ENCODE measurements at places on chromosomes 12 and 14.

GRCh38 chr12:11658791-11659190, 9.3 kb downstream of the ETV6 start:
- DNase-seq, result no peak

GRCh38 chr14:23051141-23052057, 5.9 kb downstream of the CDH24 start:
- DNase-seq, result no peak

DNA sequence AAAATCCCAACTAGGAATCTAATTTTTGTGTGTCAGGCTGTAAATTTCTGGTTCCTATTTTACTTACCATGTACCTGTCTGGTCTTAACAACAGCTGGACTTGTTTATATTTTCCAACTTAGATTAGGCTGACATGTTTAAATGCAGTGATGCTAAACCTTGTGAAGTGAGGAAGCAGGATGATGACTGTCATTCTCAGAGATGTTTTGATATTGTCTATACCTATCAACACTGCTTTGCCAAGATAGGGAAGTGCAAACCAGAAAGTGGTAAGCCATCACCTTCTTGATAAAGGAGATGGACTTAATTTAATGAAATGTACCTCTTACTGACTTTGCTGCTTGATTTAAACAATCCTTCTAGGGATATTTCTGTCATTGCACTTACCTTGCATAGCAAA, 2.1 kb downstream of the BICD1 start:
- no peak for DNase-seq

GRCh38 chr12:122974892-122975789, at the start of gene OGFOD2:
OGFOD2 (plus strand) TSS chr12:122975244; CDS start chr12:122975252, 8 bp downstream.
- peak; percentile 56 for DNase-seq

DNA sequence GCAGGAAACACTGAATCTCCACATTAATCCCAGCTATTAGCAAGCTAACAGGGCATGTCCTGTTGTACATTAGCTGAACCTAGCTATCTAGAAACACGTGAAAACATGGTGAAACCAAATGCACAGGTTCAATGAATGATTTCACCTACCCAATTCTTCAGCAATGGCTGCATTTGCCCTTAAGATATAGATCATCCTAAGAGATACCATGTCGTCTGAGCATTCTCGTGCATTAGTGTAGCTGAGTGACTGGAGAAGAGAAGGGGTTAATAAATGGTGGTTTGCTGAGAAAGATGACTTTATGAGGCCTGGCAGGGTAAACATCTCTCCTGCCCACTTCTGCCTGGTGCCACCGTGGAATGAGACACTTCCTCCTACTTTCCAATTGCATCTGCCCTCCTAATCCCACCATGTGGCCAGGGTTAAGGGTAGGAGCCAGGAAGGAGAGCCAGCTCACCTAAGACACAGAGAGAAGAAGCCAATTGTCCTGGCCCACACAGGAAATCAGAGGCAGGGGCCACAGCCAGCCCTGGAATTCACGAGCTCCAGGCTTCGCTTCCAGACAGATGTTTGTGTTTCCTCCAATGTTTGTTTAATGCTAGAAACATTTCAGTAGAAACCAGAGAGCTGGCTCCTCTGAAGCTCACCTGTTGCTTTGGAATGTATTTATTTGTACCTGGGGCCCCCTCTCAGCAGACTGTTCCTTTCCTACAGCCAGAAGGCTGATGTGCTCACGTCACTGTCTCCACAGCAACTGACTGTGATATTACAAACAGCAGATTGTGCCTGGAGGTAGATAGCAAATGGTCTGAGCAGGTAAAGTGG, 126.0 kb upstream of the PARP11 start:
- no peak for DNase-seq

GRCh38 chr12:16218234-16218633, 59.3 kb downstream of the SLC15A5 start:
- DNase-seq, result no peak

DNA sequence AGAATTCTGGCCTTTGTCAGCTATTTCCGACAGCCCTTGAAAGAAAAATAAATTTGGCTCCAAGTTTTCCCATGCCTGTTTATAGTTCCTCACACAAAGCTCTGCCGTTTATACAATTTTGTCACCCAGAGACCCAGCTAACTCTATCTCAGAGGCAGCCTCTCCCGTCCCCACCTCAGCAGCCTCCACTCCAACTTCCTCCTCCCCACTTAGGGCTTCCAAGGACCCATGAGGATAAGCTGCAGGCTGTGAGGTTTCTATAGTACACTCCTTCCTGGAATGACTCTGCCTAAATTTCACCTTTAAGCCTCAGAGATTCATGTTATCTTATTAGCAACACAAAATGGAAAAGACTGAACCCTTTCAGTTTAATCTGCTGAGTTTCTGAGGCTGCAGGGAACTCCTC, 71.8 kb downstream of the TTC9 start:
- DNase-seq, result no peak

DNA sequence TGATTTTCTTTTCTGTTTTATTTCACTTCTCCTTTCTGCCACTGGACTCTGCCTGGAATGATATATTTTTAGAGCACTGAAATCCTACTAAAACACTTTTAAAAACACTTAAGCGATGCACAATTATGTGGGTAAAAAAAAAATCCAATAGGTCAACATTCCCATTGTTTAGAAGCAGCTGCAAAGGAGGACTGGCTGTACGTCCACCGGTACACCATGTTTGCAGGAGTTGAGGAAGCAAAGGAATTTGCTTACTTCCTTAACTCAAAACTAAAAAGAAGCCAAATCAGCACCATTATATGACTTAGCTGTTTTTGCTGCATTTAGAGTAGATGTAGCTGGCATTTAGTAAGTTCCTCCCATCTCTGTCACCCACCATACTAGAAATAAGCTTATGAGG, 186.8 kb upstream of the TMTC1 start:
- DNase-seq, result no peak

DNA sequence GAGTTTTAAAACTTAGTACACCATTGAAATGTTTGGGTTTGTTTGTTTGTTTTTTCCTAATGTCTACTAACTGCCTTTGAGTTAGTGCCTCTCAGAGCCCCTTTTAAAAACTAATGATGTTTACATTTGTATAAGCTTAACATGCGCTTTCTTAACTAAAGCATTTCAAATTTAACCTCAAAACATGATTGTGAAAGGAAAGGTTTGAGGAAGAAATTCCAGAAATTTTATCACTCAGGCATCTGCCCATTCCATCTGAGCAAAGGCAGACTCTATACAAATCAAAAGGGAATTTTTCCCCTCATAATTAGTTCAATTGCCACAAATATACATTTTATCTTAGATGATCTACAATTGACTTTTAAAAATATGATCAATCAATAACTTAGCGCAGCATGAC, 230.7 kb upstream of the CAND1 start:
- no peak for DNase-seq
